Stimulated activated naive CD8-positive, alpha-beta T cell treated with anti-CD3 and anti-CD28 coated beads, Interleukin-15, amount 100 ng/mL, for 72 hours (primary cell): ENCODE measurements at places on chromosomes 6 and 20.

GRCh38 chr6:79824202-79824601 lies 123.2 kb downstream of the ELOVL4 start:
- no peak for DNase-seq

DNA sequence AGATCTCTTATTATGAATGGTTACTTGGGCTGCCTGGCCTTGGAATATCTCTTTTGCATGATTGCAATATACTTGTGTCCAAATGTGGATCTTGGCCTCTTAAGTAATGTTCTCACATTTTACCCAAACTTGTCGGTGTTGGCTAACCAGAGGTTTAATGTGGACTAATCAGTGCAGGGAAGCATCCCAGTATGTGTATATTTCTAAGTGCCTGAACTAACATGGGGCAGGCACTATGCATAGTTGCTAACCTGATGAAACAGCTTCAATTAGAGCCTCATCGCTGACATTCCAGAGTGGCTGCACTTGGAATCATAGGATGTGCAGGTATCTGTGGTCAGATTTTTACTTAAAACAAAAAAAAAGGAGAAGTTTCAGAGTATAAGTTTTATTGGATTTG lies 160.0 kb downstream of the PDE7B start:
- DNase-seq = no peak

- DNase-seq = peak; percentile 3
These were observed 40.3 kb downstream of the ERMARD start for GRCh38 chr6:169791721-169792131.

DNA sequence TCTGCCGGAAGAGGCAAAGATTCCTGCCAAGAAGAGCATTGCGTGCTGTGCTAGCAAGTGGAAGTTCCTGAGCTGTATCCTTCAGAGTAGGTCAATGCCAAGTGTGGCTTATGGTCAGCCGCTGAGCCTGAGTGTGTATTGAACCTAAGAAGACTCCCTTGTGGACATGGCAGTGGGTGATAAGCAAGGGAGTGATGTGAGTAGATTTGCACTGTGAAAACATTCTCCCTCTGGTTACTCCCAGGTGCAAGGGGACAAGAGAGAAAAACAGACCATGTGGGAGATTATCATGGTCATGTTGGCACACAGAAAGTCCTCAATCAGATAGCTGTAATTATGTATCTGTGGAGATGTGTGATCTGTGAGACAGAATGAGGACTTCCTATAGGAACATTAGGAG lies 6.1 kb upstream of the TMEM74B start:
- no peak for DNase-seq

- DNase-seq = no peak
These were observed 724 bp upstream of the CUL7 start for GRCh38 chr6:43054206-43054943.

- DNase-seq = peak; percentile 35
These were observed 7.4 kb downstream of the SNX9 start for GRCh38 chr6:157830354-157831017.

GRCh38 chr6:12102350-12102749 lies 90.2 kb downstream of the HIVEP1 start:
- no peak for DNase-seq

- no peak for DNase-seq
These were observed 14.4 kb downstream of the MYB start for GRCh38 chr6:135195522-135195921.

GRCh38 chr20:61123751-61124368 lies 128.2 kb upstream of the CDH4 start:
- DNase-seq = no peak

DNA sequence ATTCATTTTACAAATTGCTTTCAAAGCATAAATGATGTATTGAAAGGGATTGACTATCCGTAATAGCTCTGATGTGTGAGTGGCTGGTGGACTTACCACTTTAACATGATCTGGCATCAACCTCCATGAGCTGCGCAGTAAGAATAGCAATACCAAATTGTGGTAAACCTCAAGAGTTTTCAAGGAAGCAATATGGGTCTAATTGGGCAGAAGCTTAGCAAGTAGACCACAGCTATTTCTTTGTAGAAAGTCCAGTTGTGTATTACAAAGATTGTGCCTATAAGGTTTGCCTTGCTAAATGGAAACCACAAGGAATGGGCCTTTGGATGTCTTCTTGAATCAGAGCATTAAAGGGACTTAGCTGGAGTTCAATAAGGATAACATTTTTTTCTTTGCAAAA lies 736.6 kb downstream of the KIF16B start:
- no peak for DNase-seq

- no peak for DNase-seq
These were observed 272.4 kb downstream of the GMDS start for GRCh38 chr6:1972962-1973361.

- DNase-seq = no peak
These were observed 56.0 kb downstream of the MAP3K7 start for GRCh38 chr6:90530882-90531281.

GRCh38 chr6:112253841-112254816 lies at the start of gene LAMA4:
TSS of gene LAMA4 (minus strand) at chr6:112254567. CDS start at chr6:112254150, 417 bp downstream.
- DNase-seq = peak; percentile 23

DNA sequence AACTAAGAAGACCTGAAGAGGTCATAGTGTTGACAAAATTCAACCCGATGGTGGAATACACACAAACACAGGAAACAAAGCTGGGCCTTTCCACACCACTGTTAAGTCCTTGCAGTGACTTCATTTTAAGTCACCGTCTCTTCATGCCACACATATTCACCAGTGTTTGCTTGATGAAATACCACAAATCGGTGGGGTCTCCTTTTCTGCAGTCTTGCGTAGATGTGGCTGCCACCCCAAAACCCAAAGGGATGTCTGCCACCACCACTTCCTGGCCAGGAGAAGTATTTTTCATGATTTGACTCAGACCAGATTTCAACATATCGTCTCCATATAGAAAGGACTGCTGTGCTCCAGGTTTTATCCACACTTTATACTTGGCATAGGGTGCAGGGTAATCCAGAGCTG lies 11.0 kb upstream of the COL10A1 start:
- DNase-seq = peak; percentile 72

- DNase-seq = no peak
These were observed 60.6 kb upstream of the PLEKHG1 start for GRCh38 chr6:150539111-150539510.

DNA sequence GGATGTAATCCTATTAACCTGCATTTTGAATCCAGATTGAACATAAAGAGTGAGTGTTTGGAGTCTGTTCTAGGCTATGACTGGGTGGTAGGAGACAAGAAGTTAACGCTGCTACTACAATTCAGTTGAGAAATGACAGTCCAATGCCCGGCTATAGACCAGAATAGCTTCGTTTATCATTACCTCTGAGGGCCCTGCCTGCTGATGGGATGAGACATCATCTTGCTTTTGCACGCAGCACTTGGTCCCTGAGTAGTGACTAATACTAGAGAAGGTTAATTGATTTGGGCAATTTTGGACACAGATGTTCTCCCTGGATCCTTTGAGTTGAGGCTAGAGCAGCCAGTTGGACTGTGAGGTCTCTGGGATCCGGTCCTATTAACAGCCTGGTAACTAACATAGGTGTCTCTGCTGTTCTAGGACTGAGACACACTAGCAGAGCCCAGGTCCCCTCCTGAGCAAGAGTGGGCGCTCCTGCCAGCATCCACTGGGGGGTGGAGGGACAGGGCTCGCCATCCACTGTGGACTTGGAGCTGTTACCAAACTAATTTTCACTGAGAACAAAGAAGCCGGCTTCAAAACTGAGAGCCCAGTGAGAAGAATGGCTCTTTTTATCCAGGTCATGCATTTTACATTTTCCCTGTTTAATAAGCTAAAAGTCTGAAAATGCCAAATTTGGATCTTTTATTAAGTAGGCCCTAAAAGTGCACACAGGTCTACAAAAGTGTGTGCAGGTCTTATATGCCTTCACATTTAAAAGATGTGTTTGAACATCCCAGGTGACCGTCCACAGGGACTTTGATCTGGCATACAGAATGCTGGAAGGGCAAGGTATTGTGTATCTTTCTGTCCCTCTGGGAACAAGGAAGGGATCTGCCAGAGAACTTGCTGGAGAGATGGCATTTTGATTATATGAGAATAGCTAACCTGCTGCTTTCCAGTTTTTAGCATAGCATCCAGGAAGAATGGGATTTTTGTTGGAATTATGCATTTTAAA lies 212.5 kb downstream of the CDH4 start:
- DNase-seq = no peak

- DNase-seq = no peak
These were observed 27.6 kb downstream of the SYNJ2 start for GRCh38 chr6:158009114-158009891.

DNA sequence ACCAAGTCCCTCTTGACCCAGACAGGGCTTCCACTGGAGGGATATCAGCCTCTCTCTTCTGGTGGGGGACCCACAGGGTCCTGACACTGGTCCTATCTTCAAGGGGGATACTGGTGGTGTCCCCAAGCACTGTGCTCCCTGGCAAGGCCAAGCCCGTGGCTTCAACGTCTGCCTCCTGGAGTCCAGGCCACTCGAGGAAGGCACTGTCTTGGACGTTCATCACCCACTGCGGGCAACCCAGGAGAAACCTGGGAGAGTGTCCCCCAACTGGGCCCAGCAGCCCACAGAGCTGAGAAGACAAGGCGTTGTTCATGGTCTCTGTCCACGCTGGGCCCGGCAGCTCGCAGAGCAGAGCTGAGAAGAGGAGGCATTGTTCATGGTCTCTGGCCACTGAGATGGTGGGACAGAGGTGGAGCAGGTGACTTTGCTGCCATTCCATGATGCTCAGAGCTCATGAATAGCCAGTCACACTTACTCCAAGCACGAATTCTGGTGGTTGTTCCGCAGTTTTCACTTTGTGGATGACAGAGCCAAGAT lies 37.5 kb upstream of the FRMD1 start:
- no peak for DNase-seq

GRCh38 chr20:23668477-23668951 lies 20.3 kb downstream of the CST4 start:
- peak; percentile 50 for DNase-seq

DNA sequence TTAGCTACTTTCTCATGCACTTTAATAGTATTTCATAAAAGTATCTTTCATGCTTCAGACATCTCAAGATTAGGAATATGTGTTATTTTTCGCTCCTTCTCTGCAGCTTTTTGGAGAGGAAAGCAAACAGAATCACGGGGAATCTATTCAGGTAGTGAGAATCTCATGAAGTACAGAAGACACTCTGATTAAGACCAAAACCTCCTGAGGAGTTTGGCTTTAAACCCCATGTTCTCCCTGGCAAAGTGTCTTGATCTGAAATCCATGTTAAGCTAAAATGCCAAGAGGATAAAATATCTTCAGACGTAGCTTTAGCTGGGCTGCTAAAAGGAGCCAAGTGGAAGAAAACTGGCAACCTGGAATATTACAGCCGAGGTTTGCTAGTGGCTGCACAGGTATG lies 149.3 kb downstream of the LRRC1 start:
- no peak for DNase-seq

DNA sequence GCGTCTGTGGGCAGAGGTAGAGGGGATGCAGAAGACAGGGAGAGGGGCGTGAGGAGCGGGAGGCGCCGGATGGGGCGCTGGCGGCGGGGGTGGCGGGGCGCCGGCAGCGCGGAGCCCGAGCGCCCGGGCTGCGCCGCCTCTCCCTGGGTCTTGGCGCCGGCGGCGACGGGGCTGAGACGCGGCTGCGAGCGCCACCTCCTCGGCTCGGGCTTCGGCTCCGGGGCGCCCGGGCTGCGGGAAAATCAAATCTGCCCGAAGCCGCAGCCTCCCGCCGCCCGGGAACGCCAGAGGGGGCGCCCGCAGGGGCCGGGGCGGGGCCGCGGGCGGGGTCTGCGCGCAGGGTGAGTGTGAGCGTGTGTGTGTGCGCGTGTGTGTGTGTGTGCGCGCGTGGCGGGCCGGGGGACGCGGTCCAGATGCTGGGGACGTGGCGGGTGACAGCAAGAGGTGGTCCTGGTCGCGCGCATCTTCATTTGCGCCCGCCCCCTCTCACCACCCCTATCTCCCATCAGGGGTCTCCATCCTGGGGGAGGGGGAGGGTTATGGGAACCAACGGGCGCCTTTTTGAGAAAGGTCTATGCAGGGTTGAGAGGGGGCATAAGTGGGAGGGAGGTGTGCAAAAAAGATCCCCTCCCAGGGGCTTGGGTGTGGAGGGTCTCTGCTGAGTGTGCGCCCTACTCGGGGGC lies 646 bp upstream of the CPNE5 start:
- DNase-seq = no peak

GRCh38 chr20:62370115-62370806 lies 3.1 kb upstream of the LAMA5 start:
- peak; percentile 36 for DNase-seq

DNA sequence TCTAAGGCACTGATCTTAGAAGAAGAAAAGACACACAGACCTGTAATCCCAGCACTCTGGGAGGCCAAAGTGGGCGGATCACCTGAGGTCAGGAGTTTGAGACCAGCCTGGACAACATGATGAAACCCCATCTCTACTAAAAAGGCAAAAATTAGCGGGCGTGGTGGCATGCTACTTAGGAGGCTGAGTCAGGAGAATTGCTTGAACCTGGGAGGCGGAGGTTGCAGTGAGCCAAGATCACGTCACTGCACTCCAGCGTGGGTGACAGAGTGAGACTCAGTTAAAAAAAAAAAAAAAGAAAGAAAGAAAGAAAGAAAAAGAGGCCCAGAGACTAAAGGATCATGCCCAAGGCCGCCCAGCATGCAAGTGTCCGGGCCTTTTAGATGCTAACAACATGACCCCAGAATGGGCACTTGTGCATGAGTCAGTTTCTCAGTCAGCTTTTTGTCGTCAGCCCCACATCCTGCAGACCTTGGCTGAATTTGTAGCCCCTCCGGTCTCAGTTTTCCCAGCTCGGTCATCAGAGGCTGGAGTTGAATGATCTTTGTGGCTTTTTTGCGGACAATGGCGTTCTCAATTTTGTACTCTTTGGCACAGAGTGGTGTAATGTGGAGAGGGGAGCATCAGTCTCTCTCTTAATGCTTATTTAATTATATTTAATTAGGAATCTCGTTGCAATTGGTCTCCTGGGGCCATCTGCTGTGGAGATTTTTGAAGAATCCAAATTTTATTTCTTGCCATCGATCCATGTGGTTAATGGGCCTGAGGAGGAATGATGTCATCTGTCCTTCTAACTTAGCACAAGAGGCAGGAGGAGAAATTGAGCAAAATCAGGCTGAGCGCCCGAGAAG lies 30.6 kb upstream of the APCDD1L start:
- DNase-seq = no peak

DNA sequence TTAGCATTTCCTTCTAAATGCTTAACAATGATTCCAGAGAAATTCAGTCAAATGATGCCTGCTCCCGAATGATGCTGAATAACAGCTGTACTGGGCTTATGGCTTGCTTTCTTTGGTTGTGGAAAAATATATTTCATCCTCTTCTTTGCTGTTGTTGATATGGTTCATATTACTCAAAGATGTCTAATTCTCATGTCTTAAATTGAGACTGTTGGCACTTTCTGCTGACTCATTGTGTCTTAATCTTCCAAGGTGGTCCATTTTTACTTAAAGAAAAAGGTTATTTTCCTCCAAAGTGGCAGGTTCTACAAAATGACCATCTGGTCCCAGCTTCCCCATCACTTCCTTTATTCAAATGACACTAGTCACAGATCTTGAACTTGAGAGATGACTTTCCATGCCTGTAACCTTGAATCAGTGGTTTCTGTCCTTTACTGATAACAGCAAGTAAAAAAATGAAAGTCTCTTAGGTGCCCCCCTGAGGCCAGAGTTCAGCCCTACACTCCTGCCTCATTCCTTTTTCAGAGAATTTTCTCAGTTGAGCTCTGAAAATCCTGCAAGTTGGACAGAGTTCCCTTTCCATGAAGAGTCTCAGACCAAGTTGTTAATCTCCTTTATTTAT lies 6.9 kb downstream of the SNAP25 start:
- DNase-seq = no peak

GRCh38 chr6:111970426-111970825 lies 83.5 kb upstream of the CCN6 start:
- no peak for DNase-seq

GRCh38 chr20:44703183-44703925 lies 11.8 kb upstream of the CCN5 start:
- DNase-seq = no peak

- no peak for DNase-seq
These were observed at the start of gene DEFB129 for GRCh38 chr20:226958-227357. TSS of gene DEFB129 (plus strand) at chr20:227258. CDS start at chr20:227289, 31 bp downstream.
